ENCODE measurements at places on chromosomes 2 and 18.

DNA sequence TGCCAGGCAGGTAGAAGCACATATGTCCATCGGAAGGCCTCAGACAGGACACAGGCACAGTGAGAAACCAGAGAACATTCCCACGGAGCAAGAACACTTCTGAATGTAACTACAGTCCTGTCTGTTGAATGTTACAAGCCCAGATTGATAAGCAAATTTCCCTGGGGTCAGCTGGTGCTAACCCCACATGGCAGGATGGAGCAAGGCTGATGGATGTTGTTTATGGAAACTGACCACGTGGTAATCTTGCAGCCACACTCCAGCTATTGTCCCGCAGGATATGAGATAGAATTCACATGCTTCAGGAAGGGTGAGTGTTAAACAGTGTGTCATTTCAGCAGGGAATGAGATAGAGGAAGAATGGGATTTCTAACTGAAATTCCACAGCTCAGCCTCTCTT lies 138.8 kb upstream of the COPS8 start:
- DNase-seq, result no peak

GRCh38 chr2:7012141-7012764 lies 95.0 kb downstream of the RNF144A start:
- no peak for DNase-seq

GRCh38 chr18:42838546-42839145 lies 276.8 kb downstream of the RIT2 start:
- no peak for DNase-seq

GRCh38 chr2:100243631-100244030 lies 78.7 kb downstream of the LONRF2 start:
- no peak for DNase-seq

GRCh38 chr2:20614201-20615067 lies 36.5 kb downstream of the HS1BP3 start:
- DNase-seq, result no peak

- DNase-seq, result peak; percentile 88
These were observed at the start of gene TXNL4A for GRCh38 chr18:79988451-79989194. Gene TXNL4A, minus strand, starts transcription at chr18:79988563. Its CDS starts 171 bp downstream, at chr18:79988392.

- no peak for DNase-seq
These were observed 5.7 kb upstream of the CAPN14 start for GRCh38 chr2:31223026-31223425.

- DNase-seq, result no peak
These were observed 8.0 kb upstream of the CYP27C1 start for GRCh38 chr2:127228102-127228501.

GRCh38 chr2:202555356-202555755 lies 79.4 kb upstream of the FAM117B start:
- DNase-seq, result no peak

GRCh38 chr18:10252494-10252893 lies 201.9 kb upstream of the APCDD1 start:
- no peak for DNase-seq

GRCh38 chr2:134774786-134775641 lies 56.2 kb upstream of the TMEM163 start:
- DNase-seq, result no peak

DNA sequence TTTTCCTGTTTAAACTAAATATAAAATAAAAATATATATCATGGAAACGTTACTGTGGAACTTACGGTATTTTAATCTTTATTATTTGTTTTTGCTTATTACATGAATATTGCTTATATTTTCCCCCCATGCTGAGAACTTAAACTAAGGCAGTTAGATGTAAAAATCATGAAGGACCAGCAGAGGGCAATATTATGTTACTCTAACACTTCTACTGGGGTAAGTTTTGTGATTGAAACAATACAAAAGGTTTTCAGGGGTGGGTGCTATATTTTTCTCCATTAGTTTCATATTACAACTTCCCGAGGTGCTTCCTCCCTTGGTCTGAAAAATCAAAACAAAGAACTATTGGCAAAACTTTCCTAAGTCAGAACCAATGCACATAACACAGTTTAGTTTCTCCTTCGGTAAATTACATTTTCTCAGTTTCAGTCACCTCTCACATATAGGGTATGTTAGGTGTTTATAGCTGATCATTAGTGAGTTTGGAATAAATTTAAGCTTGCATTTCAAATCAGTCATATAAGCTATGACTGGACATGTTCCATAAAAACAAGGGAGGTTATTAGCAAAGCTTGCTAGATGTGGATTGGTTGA lies 54.8 kb downstream of the ZNF407 start:
- no peak for DNase-seq

DNA sequence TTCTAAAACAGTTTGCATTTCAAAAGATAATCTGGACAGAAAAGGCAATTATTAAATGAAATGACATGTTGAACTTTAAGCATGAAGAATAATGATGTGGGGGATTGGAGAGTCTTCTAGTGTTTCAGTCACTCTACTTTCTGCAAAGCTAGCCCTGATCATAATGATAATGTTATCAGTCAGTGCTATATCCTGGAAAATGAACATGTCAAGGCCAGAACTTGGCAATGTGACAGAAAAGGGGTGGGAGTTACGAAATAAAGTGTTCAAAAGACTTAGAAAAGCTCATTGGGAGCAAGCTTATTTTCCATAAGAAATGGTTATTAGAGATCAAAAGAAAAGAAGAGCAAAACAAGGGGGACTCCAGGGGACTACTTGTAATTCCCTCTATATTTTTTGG lies 288.5 kb upstream of the SLC8A1 start:
- no peak for DNase-seq

DNA sequence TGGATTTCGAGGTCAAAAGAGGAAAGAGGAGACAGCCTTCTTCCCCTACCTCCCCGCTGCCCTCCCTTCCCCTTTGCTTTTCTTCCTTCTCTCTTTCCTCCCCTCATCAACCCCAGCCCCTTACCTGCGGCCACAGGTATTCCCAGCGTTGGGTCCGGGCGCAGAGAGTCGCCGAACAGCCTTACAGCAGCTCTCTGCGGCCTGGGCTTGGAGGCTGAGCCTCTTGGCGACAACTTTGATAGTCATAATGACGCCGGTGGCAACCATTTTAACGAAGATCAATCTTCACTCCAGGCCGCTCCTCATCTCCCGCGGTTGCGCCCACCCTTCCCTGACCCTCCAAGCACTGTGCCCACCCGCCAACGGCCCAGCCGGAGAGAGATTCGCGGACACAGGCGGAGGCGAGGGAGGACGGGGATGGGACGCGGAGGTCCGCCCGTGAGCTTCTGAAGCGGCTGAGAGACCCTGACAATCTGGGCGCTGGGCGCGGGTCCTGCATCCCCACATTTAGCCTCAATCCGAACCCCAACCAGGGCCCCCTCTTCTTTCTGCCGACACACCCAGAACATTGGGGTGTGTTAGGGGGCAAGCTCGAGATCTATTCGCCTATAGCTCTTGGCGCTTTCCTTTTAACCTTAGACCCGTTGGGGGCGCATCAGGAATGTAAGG lies 1.5 kb upstream of the EVX2 start:
- no peak for DNase-seq

- DNase-seq, result no peak
These were observed 97.6 kb downstream of the POLE4 start for GRCh38 chr2:75055820-75056675.

- no peak for DNase-seq
These were observed 192.3 kb downstream of the PDE11A start for GRCh38 chr2:177880285-177880684.
